ENCODE measurements at places on chromosomes 7 and 10.

GRCh38 chr7:15087771-15088170 is 185.2 kb upstream of the DGKB start:
- no peaks in the 10 kb centered on the region for H3K36me3 ChIP-seq
- H3K4me1 ChIP-seq: no peaks in the 10 kb centered on the region
- no peak for DNase-seq
- no peak overlapping the region for H3K4me3 ChIP-seq

- no peaks in the 10 kb centered on the region for H3K36me3 ChIP-seq
- peak overlapping the region; percentile 65 for H3K4me3 ChIP-seq
- H3K27me3 ChIP-seq: peaks cover 3% of the 10 kb centered on the region
Observed at GRCh38 chr10:86535132-86535882, 13.7 kb upstream of the WAPL start.

DNA sequence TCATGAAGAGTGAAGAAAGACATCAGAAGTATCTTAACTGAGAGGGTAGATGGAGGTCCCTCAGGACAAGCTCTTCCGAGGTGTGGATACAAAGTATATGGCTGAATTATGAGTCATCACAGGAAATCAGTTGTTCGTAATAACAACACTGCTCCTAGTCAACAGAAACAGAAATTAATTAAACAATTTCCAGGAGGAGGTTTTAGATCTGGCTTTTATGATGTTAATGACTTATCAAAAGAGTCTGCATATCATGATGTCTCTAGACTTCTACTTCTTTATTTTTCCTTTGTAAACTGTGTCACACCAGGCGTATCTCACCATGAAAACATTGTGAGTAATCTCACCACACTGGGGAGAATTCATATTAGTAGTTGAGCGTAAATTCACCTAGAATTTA is 31.2 kb downstream of the OSBPL3 start:
- peaks cover 17% of the 10 kb centered on the region for H3K36me3 ChIP-seq
- no peak overlapping the region for H3K27ac ChIP-seq
- no peak overlapping the region for H3K4me3 ChIP-seq
- H3K4me1 ChIP-seq: peaks cover 58% of the 10 kb centered on the region
- H3K27me3 ChIP-seq: no peaks in the 10 kb centered on the region

DNA sequence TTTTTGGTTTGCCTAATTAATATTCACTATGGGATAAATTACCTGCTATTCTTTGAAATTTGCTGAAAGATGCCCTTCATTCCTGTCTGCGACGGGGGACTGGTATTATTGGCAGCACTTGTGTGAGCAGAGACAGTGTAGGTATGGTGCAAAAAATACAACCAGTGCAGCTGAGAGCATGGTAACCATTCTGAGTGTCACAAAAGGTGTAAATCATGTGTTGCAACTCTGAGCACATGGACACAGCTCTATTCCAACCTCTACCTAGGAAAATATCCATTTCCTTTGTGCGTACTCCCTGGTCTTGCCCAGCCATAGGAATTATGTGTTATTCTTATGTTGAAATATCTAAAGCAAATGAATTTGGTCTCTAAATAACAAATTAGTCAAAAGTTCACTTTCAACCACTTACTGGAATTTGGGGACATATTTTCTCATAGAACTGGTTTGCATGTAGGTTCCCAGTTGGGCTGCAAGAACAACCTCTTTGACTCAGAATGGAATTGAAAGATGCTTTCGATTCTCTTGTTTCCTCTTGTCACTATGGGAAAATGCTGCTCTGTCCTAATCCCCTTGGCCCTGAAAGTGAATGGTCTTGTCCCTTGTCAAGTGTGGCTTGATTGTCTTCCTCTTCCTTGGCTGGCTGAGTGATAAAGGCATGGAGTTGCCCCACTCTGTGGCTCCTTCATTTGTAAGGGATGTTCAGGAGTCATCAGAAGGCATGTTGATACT is 57.0 kb downstream of the CELF2 start:
- H3K36me3 ChIP-seq: no peaks in the 10 kb centered on the region
- no peak overlapping the region for H3K4me3 ChIP-seq
- H3K27me3 ChIP-seq: peaks cover 33% of the 10 kb centered on the region
- DNase-seq: no peak
- peaks cover 3% of the 10 kb centered on the region for H3K4me1 ChIP-seq
- no peak overlapping the region for H3K27ac ChIP-seq

DNA sequence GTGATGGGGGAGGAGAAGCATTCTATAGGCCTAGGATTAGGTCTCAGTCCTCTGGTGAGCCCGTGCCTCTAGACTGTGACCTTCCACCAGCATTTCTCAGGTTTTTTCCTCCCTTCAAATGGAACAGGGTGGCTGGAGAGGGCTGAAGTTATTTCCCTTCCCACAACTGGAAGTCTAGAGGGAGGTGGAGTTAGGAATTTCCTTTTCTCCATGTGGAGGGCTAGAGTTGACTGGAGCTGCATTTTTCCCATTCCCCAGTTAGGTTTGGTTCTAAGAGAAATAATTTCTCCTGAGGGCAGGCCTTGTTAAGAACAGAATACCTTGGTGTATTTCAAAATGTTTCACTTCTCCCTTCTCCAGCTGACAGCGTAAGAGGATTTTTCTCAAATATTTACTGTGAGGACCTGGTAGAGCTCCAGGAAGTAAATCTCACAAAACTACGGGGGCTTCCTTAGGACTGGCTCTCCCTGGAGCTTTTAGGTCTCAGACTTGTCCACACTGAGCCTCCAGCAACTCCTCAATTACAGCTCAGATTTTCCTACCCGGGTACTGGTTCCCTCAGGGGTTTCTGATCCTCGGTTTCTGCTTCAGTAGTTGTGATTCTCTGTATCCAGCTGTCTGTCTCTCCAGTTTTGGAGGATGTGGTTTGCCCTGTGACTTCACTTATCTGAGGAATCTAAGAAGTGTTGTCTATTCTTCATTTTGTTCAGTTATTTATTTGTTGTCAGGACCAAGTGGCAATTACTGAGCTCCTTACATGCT is 6.0 kb upstream of the REEP3 start:
- peaks cover 23% of the 10 kb centered on the region for H3K36me3 ChIP-seq
- peak overlapping the region; percentile 64 for H3K4me3 ChIP-seq
- DNase-seq: peak; percentile 63
- H3K4me1 ChIP-seq: peaks cover 42% of the 10 kb centered on the region
- H3K27me3 ChIP-seq: peaks cover 3% of the 10 kb centered on the region

- H3K27ac ChIP-seq: no peak overlapping the region
- DNase-seq: no peak
- H3K4me1 ChIP-seq: no peaks in the 10 kb centered on the region
- no peaks in the 10 kb centered on the region for H3K27me3 ChIP-seq
- no peak overlapping the region for H3K4me3 ChIP-seq
- H3K36me3 ChIP-seq: no peaks in the 10 kb centered on the region
Observed at GRCh38 chr7:85737426-85737825, 550.6 kb upstream of the SEMA3D start.
